ENCODE measurements at places on chromosomes 4 and X.

DNA sequence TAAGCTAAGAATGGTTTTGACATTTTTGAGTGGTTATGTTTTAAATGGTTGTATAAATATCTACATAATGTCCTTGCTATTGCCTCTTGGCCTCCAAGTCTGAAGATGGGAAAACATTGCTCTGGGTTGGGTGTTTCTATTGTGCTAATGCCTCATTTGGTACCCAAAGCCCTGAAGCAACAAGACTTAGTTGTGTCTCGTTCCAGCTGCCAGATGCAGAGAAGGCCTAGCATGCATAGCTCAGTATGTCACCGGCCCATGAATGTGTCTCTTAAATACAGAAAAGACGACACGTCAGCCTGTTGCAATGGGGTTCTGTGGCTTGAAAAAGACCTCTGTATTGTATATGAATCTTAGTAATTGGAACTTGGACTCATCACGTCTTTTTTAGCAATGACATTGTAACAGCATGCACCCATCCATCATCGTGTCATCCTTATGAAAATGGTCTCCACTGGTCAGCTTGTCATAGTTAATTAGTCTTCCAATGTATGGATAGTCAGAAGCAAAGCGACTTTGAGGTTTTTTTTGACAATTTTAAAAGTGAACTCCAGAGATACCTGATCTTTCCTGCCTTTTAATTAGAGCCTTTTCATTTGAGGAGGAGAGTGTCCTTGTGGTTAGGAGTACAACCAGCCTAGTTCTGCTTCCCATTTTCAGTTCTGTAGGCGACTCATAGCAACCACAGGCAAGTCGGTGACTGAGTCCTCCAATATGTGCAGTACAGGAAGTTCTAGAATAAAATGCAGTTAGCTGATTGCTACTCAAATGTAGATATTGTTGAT lies 126.4 kb upstream of the GATB start:
- peak; percentile 77 for DNase-seq

DNA sequence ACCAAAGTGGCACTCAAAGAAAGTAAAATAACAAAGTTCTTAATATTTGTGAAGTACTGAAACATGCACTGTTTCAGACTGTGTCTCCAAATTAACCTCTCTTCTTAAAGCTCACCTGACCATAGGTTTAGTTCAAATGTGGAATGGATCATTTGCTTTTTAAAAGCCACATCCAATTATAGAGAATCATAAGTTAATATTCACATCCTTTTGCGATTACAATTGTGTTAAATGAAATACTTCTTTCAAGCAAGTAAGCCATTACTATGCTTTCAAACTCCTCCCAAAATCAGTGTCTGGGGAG lies 95.3 kb upstream of the PTPN13 start:
- no peak for DNase-seq

- no peak for DNase-seq
Measured at GRCh38 chr4:2767705-2768074, 11.6 kb upstream of the TNIP2 start.

DNA sequence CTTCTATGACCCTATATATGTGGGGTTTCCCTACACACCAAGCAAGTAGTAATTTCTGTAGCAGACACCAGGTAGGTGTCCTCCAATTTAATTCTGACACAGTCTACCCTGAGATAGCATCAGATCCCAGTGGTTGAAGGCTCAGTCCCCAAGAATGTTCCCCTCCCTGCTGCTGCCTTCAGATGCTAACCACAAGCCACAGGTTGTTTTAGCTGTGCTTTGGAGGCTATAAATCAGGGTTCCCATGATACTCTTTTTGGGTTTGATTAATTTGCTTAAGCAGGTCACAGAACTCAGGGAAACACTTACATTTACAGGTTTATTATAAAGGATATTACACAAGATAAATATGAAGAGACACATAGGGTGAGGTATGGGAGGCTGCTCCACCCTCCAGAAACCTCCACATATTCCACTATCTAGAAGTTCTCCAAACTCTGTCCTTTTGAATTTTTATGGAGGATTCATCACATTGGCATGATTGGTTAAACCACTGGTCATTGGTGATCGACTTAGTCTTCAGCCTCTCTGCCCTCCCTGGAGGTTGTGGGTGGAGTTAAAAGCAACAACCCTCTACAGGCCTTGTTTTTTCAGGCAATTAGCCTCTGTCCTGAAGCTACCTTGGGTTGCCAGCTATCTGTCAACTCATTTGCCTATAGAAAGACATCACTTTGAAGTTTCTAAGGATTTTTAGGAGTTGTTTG lies 50.8 kb downstream of the GRIA2 start:
- DNase-seq = no peak

GRCh38 chr4:155468282-155468681 lies 91.5 kb upstream of the MAP9 start:
- no peak for DNase-seq

DNA sequence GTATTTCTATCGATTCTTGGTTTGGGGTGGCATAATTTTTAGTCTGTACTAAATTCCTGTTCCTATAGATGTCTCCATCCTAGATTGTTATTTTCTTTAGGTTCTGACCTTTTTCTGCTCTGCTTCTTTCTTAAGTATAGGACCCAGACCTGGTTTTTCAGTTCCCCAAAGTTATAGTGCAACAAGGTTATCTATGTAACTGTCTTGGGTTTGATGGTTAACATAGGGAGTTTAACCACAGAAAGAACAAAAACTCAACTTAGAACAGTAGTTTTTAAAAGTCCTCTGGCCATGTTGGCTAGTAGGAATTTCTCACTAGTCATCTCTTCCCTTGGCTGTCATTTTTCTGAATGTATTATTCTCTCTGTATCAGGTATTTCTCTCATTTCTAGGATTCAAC lies 38.8 kb upstream of the MAD2L1 start:
- no peak for DNase-seq

DNA sequence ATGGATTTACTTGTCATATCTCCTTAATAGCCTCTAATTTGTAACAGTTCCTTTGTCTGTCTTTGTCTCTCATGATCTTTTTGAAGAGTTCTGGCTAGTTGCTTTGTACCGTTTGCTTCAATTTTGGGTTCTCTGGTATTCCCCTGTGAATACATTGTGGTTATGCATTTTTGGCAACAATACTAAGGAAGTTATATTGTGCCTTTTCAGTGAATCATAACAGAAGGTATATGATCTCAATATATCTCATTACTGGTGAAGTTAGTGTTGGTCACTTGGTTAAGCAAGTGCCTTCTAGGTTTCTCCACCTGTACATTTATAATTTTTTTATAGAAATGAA lies 48.6 kb downstream of the DCLK2 start:
- DNase-seq = peak; percentile 33

DNA sequence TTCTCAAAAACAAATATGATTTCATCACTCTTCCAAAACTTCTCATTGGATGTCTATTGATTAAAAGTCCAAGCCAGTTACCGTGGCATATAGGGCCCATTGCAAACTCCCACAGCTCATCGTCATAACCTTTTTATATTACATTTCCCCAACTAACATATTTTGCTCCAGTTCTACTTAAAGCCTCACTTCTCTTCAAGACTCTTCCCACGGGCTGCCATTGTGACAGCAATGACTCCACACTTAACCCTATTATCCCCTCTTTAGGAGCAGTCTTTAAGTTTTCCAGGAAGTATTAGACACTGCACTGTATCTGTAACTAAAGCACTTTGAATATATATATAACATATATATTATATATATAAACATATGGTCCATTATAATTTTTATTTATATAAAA lies 44.5 kb downstream of the DTHD1 start:
- DNase-seq = peak; percentile 79

DNA sequence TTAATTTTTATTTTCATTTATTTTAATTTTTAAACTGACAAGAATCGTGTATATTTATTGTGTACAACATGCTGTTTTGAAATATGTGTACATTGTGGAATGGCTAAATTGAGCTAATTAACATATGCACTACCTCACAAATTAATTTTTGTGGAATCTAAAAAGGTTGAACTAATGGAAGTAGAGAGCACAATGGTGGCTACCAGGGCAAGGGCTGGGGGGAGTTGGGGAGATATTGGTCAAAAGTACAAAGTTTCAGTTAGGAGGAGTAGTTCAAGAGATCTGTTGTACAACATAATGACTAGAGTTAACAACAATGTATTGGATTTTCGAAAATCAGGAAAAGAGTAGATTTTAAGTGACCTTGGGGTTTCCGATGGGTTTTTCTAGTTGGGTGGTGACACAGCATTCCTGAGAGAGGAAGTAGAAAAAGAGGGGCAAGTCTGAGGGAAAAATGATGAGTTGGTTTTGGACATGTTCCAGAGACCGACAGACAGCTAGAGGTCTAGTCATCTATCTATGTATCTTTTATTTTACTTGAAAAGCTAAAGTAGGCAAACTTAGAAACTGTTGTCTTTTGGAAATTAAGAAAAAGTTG lies 23.2 kb downstream of the APOO start:
- DNase-seq = peak; percentile 85

DNA sequence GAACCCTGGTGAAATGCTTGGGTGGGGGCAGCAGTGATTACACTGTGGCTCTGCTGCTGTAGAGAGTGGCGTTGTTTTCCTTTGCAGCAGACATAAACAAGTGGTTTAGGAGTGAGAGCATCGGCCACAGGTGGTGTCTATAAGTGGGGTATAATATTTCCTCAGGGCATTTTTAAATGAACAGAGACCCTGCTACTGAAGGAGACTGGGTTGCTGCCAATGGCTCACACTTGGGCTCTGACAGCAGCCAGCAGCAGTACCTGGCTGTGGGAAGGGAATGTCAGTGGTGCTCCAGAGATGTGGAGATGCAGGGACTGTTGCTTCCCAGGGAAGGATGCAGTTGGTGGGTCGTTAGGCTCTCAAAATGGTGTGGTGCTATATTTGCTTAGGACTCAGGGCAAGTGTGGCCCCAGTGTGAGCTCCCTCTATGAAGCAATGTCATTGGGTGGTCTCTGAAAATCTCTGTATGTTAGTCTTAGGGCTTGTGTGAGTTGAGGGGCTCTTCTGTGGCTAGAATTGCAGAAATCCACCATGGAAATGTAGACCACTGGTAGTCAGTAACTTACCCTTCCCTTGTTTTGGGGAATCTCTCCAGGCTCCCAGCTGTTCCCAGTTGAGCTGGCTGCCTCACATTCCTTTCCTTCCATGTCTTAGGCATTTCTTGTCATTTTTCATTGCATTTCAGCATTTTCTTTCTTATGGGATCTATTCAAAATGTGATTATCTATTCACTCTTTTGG lies 1023.0 kb upstream of the GRID2 start:
- no peak for DNase-seq

GRCh38 chrX:67351411-67351810 lies 192.4 kb upstream of the AR start:
- DNase-seq = peak; percentile 2

DNA sequence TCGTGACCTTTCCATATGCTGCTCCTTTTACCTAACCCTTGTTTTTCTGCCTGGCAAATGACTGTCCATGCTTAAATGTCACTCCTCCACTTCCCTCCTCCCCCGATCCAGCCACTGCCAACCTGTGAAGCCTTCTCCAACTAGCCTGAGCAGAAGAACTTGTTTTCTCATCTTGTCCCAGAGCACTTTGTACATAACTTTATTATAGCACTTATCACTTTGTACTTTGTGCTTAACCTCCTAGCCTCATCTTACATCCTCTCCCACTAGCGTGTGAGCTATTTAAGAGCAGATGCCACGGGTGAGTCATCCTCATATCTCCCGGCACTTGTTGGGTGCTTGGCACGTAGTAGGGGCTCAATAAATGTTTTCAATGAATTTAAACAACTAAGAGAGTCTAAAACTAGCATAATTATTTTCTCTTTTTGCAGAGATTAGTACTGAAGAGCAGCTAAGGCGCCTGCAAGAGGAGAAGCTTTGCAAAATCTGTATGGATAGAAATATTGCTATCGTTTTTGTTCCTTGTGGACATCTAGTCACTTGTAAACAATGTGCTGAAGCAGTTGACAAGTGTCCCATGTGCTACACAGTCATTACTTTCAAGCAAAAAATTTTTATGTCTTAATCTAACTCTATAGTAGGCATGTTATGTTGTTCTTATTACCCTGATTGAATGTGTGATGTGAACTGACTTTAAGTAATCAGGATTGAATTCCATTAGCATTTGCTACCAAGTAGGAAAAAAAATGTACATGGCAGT lies 46.9 kb downstream of the XIAP start:
- no peak for DNase-seq

DNA sequence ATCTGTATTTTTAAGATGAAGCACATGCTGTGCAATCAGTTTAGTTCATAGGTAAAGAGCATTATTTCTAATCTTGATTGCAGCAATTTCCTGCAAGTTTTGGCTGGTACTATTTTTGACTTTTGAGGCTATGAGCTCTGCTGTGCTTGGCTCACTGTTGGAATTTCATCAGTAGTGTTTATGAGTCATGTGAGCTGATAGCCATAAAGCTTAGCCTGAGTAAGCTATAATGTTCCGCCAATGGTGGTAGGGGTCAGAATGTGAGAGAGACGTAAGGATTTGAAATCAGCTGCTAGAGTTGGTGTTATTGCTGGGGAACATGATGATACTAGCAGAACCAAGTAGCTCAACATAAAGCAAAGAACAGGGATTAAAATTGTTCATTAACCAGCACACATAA lies 590.9 kb upstream of the GNPDA2 start:
- DNase-seq = no peak

GRCh38 chr4:158605393-158605792 lies 66.3 kb downstream of the C4orf46 start:
- no peak for DNase-seq

DNA sequence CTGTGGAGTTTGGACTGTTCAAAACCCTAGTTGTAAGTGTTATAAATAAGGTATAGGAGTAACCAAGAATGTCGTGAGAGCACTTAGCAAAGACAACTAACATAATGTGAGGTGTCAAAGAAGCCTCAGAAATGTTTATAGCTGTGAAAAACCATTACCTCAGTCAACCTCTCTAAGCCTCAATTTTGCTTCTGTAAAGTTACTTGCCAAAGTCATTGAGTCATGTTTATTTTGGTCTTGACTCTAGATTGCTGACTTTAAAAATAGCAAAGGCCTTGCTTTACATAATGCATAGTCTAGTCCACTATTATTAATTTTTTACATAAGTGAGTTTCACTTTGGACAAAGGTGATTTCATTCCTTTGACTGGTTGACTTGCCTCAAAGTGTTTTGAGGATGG lies 257.6 kb upstream of the CXXC4 start:
- DNase-seq = no peak

DNA sequence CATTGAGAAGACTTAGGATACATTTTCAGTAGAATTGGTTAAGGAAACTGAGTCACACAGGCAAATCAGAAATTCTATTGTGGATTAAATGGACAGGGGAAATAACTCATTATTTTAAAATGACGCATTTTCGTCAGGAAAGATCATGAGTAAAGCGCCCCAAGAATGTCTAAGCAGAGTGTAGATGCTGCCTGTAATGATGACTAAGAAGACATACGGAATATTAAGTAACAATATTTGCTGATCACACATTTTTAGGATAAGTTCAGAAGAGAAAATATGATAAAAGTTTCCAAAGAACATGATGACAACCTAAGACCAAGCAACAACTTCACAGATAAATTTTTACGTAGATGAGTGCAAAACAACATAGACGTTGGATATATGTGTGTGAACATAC lies 596.3 kb upstream of the TENM3 start:
- DNase-seq = no peak

- no peak for DNase-seq
Measured at GRCh38 chrX:106718709-106719108, 7.8 kb upstream of the RNF128 start.

- DNase-seq = no peak
Measured at GRCh38 chr4:118346495-118346894, 6.3 kb downstream of the PRSS12 start.

Data from suppressor macrophage treated with lipopolysaccharide for 4 hours (primary cell).